Activated CD4-positive, alpha-beta memory T cell treated with anti-CD3 and anti-CD28 coated beads for 36 hours (primary cell): ENCODE measurements at places on chromosomes 2 and 18. TPM values are rescaled to one million over a fixed set of nuclear protein-coding genes. Genes with fewer than 3 reads are reported as not detected.

DNA sequence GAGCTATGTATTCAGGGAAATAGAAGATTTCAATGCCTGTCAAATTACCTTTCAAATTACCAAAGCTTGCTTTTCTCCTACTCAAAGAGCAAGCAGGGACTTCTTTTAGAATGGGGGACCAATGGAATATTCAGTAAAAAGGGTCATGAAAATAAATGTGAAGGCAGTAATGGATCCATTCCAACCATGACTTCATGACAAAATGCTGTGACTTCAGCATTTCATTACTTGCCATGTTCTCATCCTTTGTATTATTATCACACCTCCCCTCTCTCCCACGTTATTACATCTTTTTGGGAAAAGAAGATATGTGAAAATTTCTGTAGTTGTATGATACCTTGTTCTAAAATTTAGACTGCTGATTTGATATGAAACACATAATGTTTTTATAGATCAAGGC is 864.0 kb upstream of the FSHR start:
- H3K4me1 ChIP-seq: no peaks in the 10 kb centered on the region
- no peak overlapping the region for H3K27ac ChIP-seq
- H3K36me3 ChIP-seq: no peaks in the 10 kb centered on the region

DNA sequence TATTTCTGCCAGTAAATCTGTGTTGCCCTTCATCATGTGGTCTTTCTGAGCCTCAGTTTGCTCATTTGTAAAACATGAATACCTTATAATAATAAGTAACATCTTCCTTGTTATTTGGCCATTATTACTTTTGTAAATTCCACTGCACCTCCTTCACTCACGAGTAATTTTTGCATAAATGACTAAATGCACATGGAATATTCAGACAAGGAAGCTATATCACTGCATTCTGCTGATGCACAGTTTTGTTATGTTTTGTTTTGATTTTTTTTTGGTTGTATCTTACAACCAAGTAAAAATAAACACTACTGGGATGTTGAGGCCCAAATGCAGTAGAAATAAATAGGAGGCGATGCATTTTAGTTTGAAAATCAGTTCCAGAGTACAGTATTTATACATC is 185.3 kb upstream of the POU3F3 start:
- no peak for DNase-seq
- no peak overlapping the region for H3K27ac ChIP-seq
- H3K4me3 ChIP-seq: no peak overlapping the region
- H3K27me3 ChIP-seq: no peaks in the 10 kb centered on the region
- no peaks in the 10 kb centered on the region for H3K4me1 ChIP-seq

DNA sequence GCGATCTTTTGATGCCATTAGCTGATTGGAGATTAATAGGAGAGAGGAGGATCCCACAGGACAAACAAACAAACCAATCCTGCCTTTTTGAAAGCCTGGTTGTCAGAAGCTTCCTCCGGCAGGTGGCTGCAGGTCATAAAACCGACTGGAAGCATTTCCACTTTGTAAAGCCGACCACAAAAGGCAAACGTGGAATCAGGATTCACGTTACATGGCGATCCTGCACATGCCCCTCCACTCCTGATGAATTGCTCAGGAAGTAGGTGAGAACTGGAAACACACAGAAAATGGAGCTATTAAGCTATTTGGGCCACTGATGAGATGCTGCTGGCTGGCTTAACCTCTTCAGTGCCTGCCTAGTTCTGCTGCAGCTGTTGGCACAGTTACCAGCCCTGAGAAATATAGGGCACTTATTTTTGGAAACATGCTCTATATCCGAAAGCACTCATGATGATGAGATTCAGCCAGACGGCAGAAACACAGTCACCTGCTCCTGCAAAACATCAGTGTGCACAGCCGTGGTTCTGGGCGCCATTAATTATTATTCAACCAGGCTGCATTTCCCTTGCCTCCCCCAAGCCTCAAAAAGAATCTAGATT is 110.3 kb upstream of the ST6GAL2 start:
- H3K27me3 ChIP-seq: no peaks in the 10 kb centered on the region
- no peaks in the 10 kb centered on the region for H3K4me1 ChIP-seq
- H3K27ac ChIP-seq: no peak overlapping the region
- DNase-seq: no peak

GRCh38 chr18:69557282-69557681 is 156.6 kb downstream of the DOK6 start:
- DNase-seq: no peak
- H3K27ac ChIP-seq: no peak overlapping the region
- H3K4me3 ChIP-seq: no peak overlapping the region
- H3K27me3 ChIP-seq: peaks cover 1% of the 10 kb centered on the region

DNA sequence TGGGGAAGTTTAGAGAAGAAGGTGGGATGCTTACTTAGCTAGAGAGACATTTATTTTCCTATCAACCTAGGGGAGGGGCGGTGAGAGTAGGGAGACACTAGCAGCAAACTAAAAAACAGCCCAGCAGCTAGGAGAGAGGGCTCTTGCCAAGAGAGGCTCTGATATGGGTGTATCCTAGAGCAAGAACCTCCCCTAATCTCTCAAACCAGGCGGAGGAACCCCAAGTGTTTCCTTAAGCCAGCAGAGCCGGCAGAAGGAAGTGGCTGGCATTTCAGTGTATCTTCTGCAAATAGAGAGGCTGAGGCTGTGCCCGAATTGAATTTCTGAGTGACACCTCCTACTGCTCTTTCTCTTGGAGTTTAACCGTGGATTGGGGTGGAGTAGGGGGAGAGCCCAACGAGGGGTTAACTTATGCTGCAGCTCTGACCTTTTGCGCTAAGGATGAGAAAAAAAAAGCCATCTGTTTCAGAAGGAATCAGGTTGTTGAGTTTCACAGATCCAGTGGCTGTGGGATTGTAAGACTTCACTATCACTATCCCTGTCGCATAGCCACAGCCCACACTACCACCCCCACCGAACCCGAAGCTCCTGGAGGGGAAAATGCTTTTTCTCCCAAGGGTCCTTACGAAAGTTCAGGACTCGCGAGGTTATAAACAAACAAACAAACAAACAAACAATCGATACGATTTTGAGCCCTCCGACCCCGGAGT is 1.4 kb downstream of the ST8SIA5 start:
- H3K27me3 ChIP-seq: peaks cover 57% of the 10 kb centered on the region
- DNase-seq: no peak
- no peaks in the 10 kb centered on the region for H3K36me3 ChIP-seq
- peaks cover 11% of the 10 kb centered on the region for H3K4me1 ChIP-seq
- H3K27ac ChIP-seq: no peak overlapping the region

DNA sequence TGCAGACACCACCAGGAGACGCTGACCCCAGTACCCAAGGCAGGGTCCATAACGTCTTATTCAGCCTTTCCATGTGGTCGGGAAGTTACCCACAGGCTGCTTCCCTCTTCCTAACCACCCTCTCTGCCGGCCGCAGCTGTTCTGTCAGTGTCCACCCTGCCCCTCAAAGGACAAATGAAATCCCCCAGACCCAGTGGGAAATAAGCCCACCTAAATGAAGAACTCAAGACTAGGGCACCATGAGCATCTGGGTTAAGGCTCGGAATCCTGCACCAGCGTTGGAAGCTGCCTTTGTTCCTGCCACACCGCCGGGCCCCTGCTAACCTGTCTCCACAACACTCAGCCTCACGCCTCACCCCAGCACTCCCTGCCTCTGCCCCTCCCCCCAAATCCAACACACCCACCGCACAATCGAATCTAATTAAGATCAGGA is 21.7 kb downstream of the BCL11A start:
- peaks cover 40% of the 10 kb centered on the region for H3K27me3 ChIP-seq
- no peaks in the 10 kb centered on the region for H3K36me3 ChIP-seq
- no peak for DNase-seq
- no peak overlapping the region for H3K27ac ChIP-seq
- H3K4me1 ChIP-seq: no peaks in the 10 kb centered on the region

- no peaks in the 10 kb centered on the region for H3K4me1 ChIP-seq
- H3K4me3 ChIP-seq: no peak overlapping the region
- no peak for DNase-seq
- H3K27me3 ChIP-seq: no peaks in the 10 kb centered on the region
- no peak overlapping the region for H3K27ac ChIP-seq
These were observed 190.1 kb upstream of the SLC35G4 start for GRCh38 chr18:11419338-11419737.

DNA sequence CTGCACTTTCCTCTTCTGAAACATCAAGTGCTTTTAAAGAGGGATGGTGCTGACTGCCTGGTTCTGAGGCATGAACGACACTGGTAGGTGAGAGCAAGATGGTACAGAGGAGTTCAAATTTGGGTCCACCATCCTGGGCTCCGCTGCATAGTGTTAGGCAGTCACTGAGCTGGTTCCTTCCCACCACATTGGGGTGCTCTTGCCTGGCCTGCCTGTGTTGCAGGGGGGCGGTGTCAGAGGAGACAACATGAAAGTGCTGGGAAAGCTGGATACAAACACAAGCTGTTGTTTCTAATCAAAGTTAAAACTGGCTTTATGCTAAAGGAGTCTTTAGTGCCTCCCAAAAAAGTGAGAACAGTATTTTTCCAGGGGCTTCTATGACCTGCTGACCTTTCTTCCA is 258.1 kb downstream of the GBX2 start:
- peaks cover 6% of the 10 kb centered on the region for H3K27me3 ChIP-seq
- H3K4me3 ChIP-seq: no peak overlapping the region
- peaks cover 4% of the 10 kb centered on the region for H3K36me3 ChIP-seq
- no peaks in the 10 kb centered on the region for H3K4me1 ChIP-seq
- no peak for DNase-seq

- no peak overlapping the region for H3K27ac ChIP-seq
- no peaks in the 10 kb centered on the region for H3K4me1 ChIP-seq
- DNase-seq: no peak
- no peaks in the 10 kb centered on the region for H3K36me3 ChIP-seq
- no peak overlapping the region for H3K4me3 ChIP-seq
- H3K27me3 ChIP-seq: peaks cover 6% of the 10 kb centered on the region
These were observed 201.9 kb upstream of the COPS8 start for GRCh38 chr2:236883819-236884218.

ACKR3 gene
- total RNA-seq: 1.2 TPM

SETBP1 gene
- total RNA-seq: 6.7 TPM

HOXD11 gene
- total RNA-seq: not detected

QPCT gene
- total RNA-seq: 0.68 TPM

SERPINB12 gene
- not detected for total RNA-seq

HOXD10 gene
- not detected for total RNA-seq
